ENCODE measurements at places on chromosomes 3 and 15.

- DNase-seq, result no peak
Observed at GRCh38 chr15:62666046-62666445, 376.5 kb upstream of the TPM1 start.

DNA sequence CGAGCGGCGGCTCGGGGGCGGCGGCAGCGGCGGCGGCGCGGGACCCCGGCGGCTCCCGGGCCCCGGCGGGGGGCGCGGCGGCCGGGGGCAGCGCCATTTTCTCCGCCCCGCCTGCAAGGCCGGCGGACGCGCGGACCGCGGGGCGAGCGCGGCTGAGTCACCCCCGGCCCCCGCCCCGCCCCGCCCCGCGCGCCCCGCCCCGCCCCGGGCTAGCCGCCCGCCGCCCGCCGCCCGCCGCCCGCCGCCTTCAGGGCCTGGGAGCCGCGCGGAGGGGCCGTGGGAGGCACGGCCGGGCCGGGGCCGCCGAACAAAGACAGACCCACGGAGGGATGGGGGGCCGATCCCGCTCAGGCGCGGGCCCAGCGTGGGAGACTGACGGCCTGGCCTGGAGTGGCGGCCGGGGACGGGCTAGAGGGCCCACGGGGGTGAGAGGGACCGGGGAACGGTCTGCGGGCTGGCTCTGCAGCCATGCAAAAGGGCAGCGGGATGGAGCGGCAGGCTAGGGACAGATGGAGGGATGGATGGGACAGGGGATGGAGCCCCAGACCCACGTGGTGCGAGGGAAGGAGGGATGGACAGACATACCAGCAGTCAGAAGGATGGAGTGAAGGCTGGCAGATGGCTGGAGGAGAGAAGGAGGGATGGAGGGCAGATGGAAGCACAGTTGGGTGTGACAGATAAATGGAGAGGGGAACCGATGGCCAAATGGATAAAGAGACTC lies at the start of gene EIF4E3:
EIF4E3 (minus strand) TSS at position 132 of the 721 bp plus-strand sequence; CDS start at position 97, 35 bp downstream.
- no peak for DNase-seq

- DNase-seq, result no peak
Observed at GRCh38 chr3:113741620-113742019, 4.4 kb downstream of the NAA50 start.

GRCh38 chr3:13171704-13172643 lies 98.7 kb upstream of the IQSEC1 start:
- no peak for DNase-seq

GRCh38 chr15:36601497-36601932 lies 22.1 kb downstream of the CDIN1 start:
- DNase-seq, result no peak

GRCh38 chr3:177236704-177237103 lies 39.4 kb upstream of the TBL1XR1 start:
- no peak for DNase-seq

DNA sequence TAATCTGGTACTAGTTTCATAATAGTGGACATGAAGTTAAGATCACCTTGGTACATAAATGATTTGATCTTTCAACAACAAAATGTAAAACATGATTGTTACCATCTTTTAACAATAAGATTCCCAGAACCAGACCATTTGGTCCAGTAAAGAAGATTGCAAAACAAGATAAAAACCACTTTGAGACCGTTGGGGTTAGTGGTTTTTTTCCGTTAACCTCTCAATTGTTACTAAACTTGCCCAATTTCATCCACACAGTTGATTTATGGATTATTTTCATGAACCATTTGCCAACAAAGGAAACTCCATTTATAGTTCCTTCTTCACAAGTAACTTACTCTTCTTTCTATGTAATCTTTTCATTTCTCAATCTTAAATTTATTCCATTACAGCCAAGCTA lies 53.8 kb downstream of the ATP8B4 start:
- DNase-seq, result no peak

DNA sequence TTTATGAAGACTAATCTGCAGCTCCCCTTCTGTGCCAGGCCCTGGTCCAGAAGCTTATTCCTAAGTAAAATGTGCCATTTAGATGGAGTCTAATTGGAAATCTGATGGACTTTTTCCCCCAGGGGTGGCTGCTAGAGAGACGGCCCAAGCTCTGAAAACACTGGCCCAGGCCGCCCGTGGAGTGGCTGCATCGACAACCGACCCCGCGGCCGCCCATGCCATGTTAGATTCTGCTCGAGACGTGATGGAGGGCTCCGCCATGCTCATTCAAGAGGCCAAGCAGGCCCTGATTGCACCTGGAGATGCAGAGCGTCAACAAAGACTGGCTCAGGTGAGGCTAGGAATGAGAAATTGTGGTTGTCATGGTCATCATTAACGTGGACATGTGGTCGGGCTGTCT lies 305.8 kb upstream of the TPM1 start:
- DNase-seq, result no peak

- DNase-seq, result peak; percentile 21
Observed at GRCh38 chr15:63833021-63833696, 589 bp downstream of the HERC1 start.

DNA sequence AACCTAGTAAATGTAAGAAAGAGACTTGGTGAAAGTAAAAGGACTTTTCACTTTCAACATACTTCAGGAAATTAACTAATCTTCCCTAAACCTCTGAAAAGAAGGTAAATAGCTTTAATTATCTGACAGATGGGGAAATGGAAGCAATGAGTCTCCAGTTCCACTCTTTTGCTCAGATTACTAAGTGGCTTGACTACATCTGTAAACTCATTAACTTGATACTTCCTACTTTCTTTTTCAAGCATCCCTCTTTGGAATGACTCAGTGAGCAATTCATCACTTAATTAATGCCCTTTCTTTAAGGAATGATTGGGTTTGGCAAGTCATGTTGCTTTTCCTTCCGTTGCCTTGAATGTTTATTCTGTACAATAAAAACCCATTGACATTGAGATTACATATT lies 234.2 kb downstream of the GRM7 start:
- no peak for DNase-seq

DNA sequence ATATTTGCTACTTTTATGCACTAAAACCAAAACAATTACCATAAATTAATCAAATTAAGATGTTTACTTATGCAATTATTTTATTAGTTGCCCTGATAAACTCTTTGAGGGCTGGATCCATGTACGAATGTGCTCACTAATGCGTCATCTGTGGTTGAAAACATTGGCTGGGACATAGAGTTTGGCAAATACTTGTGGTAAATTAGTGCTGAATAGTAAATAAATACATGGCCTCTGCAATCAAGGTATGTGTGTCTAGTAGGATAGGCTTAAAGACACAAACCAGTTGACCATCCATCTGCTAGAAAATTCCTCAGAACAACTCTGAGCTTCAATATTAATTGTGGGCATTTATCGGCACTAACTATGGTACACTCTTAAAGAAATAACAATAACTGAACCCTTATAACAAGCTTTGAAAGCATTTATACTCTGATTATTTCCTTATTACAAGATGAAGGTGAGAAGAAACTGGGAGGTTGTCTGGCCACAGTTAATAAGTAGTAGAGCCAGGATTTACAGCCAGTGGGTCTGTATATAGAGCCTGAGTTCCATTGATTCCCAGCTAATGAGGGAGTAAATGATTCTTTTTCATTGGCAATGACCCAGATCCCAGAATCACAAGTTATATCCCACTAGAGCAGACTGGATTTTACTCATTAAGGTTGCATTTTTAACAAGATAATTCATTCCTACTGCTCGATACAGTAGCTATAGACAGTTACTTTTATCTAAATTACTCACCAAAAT lies 169.5 kb upstream of the CNTN6 start:
- no peak for DNase-seq

DNA sequence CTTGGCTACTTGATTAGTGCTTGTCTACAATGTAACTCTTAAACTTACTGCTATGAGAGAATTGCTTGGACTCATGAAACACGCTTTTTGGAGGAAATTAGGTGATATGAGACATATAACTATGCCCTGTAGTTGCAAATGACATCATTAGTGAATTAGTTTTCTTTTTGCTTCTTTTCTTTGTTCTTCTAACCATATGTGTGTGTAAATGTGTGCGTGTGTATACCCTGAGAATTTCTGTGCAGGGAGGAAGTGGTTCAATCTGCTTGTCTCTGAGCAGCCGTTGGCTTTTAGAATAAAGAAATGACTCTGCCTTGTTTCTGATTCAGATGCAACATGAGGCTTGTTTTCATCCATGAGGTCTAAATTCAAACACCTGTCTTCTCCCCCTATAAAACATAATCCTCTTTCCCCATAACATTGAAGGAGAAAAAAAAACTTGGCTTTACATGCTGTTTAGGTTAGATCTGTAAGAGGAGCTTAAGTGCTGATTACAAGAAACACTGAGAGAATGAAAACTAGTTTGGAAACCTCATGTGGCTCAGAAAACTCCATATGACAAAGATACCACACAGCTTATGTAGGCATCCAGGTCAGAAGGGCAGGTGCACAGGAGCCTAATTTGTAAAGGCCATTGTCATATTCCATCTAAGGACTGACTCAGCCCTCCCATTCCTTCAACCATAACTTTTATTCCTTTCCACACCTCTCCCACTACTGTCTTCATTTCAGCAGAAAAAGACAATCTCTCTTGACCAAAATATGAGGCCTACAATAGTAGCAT lies 30.5 kb upstream of the BLM start:
- DNase-seq, result no peak

- DNase-seq, result no peak
Observed at GRCh38 chr3:155302481-155302880, 9.0 kb upstream of the STRIT1 start.

GRCh38 chr3:25540273-25540672 lies 112.2 kb downstream of the RARB start:
- no peak for DNase-seq

GRCh38 chr3:13420831-13421765 lies 976 bp upstream of the NUP210 start:
- DNase-seq, result peak; percentile 20

- no peak for DNase-seq
Observed at GRCh38 chr15:101069654-101069973, 150.5 kb downstream of the LRRK1 start.

DNA sequence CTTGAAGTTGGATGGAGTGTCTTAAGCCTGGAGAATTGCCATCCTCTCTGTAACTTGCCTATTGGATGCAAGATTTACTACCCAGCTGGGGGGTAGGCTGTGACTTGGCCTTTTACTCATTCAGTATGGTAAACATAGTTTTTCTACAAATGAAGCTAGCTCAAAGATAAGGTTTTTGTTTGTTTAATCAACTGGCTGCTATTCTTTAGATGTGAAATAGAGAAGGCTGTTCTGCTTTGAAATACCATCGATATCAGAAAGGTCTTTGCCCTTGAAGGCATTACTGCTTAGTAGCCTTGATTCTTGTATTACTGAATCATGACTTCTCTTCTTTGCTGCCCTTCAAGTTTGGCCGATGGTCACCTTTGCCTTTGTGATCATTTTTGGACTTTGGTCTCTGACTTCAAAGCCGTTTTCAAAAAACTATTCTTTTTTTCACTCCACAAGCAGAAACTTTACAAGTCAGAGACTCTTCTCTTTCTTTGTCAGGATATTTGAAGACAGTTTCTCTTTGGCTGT lies 83.1 kb downstream of the GAP43 start:
- DNase-seq, result no peak

DNA sequence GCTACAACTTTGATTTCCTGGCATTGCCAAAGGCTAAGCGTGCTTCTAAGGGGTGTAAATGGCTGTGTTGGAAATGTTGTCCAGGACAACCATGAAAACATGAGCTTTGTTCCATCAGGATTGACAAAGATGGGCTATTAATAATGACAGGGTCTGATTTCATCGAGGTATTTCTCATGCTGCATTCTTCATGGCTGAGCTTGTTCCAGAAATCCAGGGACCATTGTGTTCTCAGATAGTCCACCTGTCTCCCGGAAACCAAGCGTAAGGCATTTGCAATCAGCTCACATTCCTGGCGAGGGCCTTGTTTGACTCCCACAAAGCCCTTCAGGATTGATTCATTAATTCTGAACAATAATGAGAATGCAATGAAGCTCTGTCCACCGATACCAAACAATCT lies 111.3 kb downstream of the CD47 start:
- no peak for DNase-seq

Data from stimulated activated CD8-positive, alpha-beta memory T cell treated with anti-CD3 and anti-CD28 coated beads, Interleukin-2, amount 100 ng/mL, for 1 hour (primary cell).